ENCODE measurements at places on chromosomes 12 and 14.

DNA sequence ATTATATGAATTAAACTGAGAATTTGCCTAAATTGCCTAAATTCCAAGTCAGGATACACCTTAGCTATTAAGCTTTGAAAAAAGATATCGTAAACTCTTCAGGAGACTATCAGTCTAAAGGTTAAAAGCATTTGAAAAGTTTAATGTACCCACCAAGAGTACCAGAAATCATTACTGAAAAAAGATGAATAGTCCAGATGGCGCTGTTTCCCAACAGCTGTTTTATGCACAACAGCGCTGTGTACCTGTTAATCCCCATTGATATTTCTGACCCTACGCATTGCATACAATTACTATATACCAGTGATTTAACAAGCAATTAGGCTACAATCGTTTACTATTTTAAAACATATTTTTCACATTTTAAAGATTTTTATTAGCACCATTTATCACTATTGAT, 185.0 kb downstream of the PLCZ1 start:
- DNase-seq: no peak

DNA sequence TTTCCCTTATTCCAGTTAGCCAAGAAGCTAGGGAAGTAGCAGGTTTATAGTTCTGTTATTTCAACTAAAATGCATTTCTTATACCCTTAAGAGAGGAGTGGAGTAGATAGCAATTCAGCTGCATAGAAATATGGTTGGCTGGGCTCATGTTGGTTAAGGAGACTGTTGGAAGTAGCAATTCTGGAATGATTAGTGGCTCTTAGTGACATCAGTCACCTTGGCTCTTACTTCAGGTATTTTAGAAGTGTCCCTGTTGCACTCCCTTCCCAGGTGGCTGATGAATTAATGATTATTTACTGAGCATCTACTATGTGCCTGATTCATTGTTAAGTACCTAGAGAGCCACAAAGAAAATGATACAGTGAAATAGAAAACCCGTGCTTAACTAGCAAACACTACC, 128.1 kb downstream of the MGST1 start:
- DNase-seq: no peak

DNA sequence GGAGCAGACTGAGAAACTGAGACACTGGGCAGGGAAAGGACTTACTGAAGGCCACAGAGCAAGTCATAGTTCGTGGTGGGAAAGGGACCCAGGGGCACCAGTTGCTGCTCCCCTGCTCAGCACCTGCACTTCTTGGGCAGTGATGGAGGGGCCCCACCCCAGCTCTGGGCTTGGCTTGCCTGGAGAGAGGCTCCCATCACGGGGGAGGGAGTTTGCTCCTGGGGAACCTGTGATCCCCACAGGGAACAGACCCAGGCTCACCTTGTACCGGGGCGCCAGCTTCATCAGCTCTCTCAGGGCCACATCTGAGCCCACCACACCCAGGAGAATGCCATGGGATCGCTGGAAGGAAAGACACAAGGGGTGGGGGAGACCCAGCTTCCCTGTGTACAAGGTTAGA, 39.8 kb downstream of the CACNA2D4 start:
- no peak for DNase-seq

- no peak for DNase-seq
Observed at GRCh38 chr14:66240105-66240504, 246.1 kb upstream of the CCDC196 start.

- no peak for DNase-seq
Observed at GRCh38 chr12:27970401-27971120, 2.0 kb downstream of the PTHLH start.

DNA sequence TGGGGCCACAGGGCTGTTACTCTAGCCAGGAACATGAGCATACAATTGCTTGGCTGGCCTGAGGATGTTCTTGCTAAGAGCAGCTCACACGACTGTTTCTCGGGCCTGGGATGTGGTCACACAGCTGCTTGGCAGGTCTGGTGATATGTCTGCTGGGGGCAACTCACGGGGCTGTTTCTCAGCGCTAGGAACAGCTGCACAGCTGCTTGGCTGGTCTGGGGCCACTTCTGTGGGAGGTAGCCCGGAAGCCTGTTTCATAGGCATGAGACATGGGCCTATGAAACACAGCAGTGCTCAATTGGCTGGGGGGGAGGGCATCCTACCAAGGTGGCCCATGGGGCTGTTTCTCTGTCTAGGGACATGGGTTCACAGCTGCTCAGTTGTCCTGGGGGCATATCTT, 73.4 kb upstream of the DDHD1 start:
- DNase-seq: no peak

DNA sequence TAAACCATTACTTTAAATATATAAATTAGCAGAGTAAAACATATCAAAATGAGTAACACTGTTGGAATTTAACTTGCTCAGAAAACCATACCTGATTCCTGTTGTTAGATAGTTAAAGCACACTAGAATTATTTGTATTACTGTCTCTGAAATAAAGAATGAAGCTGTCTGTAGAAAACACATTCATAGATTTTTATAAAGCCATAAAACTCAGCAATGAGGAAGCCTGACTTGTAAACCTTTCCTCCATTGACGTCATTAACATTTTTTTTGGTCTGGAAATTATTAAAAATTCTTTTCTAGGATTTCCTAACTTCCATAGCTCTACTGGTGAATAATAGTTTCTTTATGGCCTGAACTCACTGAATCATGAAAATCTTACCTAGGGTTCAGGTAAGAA, 147.6 kb downstream of the BRMS1L start:
- no peak for DNase-seq

GRCh38 chr12:9792961-9793617, 32.4 kb upstream of the CD69 start:
- no peak for DNase-seq

DNA sequence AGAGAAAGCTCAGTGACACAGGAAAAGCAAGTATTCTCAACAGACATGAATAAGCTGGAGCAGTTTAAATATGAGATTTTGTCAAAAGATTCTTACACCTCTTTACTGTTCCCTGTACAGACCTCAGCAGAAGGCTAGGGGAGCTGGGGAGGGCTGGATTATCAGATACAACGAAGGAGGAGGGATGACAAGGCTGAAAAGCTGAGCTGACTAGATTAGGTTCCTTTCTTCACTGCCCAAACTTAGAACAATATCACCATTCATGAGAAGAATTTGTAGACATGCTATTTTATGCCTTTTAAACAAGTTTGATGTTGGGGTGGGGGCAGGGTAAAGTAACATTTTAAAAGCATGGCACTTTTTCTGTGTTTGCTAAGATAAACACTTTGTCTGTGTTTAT, 611.1 kb downstream of the AACS start:
- no peak for DNase-seq

DNA sequence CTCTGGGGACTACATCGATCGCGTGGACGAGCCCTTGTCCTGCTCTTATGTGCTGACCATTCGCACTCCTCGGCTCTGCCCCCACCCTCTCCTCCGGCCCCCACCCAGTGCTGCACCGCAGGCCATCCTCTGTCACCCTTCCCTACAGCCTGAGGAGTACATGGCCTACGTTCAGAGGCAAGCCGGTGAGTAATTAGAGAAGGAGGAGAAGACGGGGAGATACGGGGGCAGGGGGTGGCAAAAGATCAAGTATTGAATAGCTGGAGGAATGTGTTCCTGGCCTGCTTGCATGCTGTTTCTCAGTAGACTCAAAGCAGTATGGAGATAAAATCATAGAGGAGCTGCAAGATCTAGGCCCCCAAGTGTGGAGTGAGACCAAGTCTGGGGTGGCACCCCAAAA, 21.9 kb downstream of the OS9 start:
- DNase-seq: no peak

GRCh38 chr14:96904201-96904600, 107.0 kb downstream of the VRK1 start:
- DNase-seq: no peak

- DNase-seq: no peak
Observed at GRCh38 chr12:108185002-108185401, 55.9 kb downstream of the WSCD2 start.

DNA sequence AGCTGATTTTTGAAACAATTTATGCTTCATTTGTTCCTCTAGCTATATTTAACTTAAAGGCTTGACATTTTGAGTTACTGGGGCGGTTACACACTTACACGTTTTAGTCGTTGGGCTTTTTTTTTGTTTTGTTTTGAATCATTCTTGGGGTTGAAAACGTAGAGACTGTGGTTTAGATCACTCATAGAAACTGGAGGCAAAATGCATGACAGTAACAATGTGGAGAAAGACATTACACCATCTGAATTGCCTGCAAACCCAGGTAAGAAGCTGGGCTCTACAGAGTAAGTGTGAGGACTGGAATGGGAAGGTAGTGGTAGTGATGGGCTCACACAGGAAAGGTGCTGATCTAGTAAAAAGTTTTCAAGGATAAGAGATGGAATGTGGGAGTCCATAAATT, at the start of gene CLEC2D:
TSS of gene CLEC2D (plus strand) at position 180 of the 400 bp plus-strand sequence. CDS start at position 202, 22 bp downstream.
- no peak for DNase-seq

GRCh38 chr12:124301084-124301654, 6.3 kb downstream of the RFLNA start:
- DNase-seq: no peak

DNA sequence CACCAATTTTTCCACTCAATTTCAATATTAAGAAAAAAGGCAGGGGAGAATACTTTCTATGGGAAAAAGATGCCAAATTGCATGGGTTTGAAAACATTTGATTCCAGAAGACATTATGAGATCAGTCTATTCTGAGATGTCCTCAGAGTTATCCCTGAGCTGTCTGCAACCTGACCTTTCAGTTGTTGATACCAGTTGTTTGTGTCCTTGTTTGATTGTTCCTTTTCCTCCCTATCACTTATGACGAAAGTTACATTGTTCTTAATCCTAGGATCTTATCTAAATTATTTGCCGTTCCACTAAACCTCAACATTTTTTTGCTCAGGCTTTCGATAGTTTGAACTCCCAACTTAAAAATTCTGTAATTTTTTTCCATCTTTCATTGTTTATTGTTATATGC, 336.3 kb upstream of the NOVA1 start:
- DNase-seq: no peak

DNA sequence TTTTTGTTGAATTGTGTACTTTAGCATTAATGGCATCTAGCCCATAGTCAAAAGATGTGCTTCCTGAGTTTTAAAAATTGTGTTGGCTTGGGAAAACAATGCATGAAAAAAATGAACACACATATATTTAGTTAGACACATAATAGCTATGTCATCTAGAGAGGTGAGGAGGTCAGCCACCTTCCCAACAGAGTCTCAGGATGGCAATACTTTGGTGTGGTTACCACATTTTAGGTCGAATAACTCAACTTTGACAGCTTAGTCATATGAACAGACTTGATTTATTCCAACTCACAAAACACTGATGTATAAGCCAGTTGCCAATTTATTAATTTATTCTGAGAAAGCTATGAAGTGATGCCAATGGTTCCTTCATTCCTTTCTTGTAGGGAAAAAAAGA, 114.0 kb downstream of the ETNK1 start:
- DNase-seq: no peak

GRCh38 chr12:104219361-104219892, 3.8 kb downstream of the TXNRD1 start:
- DNase-seq: no peak

GRCh38 chr14:32552766-32553165, 223.7 kb downstream of the AKAP6 start:
- no peak for DNase-seq

DNA sequence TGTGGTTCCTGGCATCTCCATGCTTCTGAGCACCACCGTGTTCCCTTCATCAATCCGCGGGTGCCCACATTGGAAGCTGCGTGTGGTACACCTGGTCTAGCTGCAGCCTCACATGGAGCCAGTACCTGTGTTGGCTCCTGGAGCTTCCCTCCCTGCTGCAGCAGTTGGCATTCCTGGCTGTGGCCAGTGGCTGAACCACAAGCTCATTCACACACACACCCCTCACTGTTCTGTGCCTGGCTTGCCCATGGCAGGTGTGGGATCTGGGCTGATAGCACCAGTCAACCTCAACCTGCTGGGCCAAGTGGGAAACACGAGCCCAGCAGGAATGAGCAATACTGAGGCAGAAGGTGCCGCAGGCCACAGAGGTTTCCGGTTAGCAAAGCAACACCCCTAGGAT, 256.2 kb upstream of the LRFN5 start:
- no peak for DNase-seq
